CD4-positive, alpha-beta T cell treated with Interleukin-17A for 4 hours (primary cell): ENCODE measurements at places on chromosomes 3 and 15.

- no peak for DNase-seq
These were observed 13.2 kb downstream of the KIF7 start for GRCh38 chr15:89642106-89642505.

DNA sequence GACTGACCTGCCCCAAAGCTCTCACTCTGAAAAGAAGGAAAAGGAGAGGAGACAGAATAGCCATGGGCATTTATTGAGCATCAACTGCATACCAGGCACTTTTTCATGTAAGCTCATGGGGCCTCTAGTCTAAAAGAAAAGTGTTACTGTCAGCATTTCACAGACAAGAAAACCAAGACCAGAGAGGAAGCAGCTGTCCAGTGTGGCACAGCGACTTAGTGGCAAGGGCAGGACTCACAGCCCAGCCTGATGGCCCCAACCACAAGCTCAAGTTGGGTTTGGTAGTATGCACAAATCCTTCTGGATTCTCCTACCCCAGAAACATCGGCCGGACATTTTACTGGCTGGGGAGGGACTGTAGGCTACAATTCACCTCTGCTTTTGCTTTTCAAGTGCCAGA lies 5.8 kb downstream of the EFCC1 start:
- no peak for DNase-seq

- DNase-seq: no peak
These were observed 287.6 kb upstream of the ICE2 start for GRCh38 chr15:60766391-60767128.

GRCh38 chr3:113070681-113071113 lies 79.9 kb downstream of the GTPBP8 start:
- DNase-seq: no peak

GRCh38 chr15:64051407-64052259 lies 5.3 kb upstream of the DAPK2 start:
- no peak for DNase-seq

DNA sequence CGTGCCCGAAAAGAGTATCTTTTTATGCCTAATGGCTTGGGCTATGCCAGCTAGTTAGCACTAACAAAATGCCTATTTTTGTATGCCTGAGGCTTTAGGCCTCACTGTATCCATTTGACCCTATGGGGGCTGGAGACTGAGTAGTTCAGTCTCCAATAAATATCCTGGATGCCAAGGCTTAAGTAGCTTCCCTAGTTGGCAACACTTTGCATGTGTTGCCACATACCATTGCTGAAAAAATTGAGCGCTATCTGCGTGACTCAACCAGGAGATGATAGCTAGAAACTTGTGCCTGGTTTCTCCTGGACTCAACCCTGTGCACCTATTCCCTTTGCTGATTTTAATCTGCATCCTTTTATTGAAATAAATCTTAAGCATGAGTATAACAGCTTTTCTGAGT lies 58.4 kb upstream of the ATP2C1 start:
- no peak for DNase-seq

DNA sequence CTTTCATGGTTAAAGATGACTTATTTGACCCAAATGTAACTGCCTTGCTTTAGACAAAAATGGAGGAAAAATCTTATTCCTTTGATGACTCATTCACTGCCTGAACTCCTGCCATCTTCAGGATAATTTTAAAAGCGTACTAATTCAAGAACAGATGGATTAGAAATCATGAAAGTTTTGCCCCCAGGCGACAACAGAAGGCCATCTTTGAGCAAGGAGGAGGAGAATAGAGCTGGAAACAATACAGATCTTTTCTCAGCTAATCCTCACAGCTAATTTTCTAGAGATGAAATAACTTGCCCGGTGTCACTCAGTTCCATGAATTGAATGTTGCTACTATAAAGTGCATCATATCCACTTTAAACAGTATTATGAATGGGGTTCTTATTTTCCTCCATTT lies 324.7 kb upstream of the RARB start:
- DNase-seq: no peak

GRCh38 chr3:100992231-100993012 lies 799 bp downstream of the ABI3BP start:
- DNase-seq: no peak

GRCh38 chr3:148758303-148758884 lies 60.7 kb downstream of the AGTR1 start:
- DNase-seq: no peak

GRCh38 chr3:194772241-194773000 lies 86.7 kb downstream of the FAM43A start:
- no peak for DNase-seq

DNA sequence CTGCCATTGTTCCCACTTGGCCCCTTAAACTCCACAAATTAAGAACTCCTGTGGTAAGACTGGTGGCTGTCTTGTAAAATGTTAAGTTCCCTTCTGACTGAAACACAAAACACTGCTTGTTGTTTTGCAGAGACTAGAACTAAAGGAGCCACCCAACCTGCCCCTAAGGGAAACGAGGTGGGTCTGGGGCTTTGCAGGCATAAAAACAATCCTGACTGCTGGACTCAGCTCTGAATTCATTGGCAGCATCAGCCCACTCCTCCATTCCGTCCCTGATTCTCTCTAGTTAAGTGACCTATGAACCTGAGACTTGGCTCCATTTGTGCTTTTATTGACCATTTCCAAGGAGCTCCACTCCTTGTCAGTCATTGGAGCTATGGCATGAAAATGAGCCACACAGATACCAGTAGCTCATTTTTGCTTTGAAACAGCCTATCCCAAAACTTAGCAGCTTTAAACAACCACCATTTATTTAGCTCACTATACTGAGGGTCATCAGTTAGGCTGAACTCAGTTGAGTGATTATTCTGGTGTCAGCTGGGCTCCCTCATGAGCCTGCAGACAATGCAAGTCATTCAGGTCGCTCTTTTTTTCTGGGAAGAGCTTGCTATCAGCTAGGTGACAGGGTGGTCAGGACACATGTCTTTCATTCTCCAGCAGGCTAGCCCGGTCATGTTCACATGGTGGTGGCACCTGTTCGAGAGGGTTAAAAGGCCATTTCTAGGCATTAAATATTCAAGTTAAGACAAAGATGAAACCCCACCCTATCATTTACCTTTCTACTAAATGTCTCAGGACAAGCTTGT lies 175.1 kb upstream of the CTNNB1 start:
- no peak for DNase-seq

GRCh38 chr15:62503451-62503850 lies 338.4 kb upstream of the C2CD4B start:
- DNase-seq: no peak

DNA sequence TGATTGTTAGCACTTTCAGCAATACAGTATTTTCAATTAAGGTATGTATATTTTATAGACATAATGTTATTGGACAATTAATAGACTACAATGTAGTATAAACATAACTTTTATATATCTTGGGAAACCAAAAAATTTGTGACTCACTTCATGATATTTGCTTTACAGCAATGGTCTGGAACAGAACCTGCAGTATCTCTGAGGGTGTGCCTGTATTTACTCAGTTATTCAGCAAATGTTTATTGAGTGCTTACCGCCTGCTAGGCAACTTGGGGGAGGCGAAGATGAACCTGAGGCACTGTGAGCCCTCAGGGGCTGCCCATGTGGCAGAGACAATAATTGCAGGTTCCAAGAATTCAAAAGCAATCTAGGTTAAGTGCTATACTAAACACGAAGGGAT lies 144.8 kb downstream of the GABRB3 start:
- DNase-seq: no peak

GRCh38 chr3:186628756-186629155 lies 11.4 kb upstream of the FETUB start:
- DNase-seq: no peak

DNA sequence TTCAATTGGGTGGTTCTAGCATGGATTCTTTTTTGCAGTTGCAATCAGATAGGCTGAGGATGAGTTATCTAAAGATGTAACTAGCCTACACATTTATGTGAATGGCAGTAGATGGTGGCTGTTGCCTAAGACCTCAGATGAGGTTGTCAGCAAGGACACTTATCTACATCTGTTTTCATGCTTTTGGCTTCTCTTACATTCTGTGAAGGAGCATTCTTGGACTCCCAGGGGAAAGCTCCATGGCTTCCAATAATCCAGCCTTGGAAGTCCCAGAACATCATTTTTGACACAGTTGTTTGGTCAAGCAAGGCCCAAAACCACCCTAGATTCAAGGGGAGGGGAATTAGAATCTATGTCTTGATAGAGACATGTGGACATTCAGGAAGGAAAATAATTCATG lies 332.2 kb upstream of the RBMS3 start:
- no peak for DNase-seq

DNA sequence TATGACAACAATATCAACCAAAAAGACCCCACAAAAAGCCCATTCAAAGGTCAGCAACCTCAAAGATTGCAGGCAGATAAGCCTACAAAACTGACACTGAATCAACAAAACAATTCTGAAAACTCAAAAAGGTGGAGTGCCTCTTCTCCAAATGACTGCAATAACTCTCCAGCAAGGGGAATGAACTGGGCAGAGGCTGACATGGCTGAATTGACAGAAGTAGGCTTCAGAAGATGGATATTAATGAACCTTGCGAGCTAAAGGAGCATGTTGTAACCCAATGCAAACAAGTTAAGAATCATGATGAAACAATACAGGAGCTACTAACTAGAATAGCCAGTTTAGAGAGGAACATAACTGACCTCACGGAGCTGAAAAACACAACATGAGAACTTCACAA lies 20.4 kb upstream of the SLC25A38 start:
- DNase-seq: no peak

DNA sequence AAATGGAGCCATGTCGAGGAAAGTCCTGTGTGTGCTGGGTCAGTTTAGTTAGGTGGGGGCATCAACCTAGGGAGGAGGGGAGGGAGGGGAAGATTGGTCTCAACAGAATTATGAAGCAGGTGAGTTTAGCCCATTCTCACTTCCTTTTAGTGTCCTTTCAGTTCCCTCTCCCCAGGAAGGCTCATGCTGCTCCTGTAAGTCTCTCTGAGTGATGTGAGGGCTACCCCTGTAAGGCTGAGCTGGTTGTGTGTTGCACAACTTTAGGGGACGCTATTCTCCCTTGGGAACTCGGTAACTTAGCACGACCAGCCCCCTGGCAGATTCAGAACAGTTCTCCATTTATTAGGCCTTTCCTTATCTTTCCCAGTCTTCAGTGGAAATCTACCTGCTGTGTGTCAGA lies 21.2 kb downstream of the IL5RA start:
- DNase-seq: no peak

DNA sequence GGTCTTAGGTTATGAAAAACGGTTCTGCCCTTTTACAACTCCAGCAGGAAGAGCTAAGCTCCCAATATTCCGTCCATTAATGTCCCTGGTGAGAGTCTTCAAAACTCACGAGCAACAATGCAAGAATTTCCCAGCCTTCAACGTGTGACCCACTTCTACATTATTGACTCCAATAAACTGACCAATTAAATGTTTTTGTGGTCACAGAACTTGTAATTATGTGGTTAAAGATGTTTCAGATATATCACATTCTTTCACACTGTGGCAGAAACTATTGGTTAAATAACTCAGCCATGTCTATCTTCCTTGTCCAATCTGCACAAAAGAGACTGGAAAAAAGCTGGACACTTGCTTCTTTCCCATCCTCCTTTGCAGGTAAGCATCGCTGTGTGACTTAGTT lies 286.6 kb upstream of the ADAMTS9 start:
- DNase-seq: no peak

DNA sequence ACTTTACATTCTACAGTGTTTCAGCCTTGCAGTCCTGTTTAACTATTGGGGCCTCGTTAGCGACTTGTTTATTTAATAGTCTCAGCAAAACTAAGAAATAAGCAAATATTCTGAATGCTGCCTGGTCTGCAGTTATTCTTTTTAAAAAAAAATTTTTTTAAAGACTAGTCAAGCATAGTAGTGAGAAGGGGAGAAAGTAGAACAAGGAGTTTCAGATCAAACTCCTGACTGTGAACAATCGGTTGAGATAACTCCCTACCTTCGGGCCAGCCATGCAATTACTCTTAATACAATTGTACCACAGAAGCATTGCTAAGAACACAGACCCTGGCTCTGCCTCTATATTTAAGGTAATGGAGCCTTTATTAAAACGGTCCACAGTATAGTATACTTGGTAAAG lies 5.8 kb upstream of the DUT start:
- no peak for DNase-seq

DNA sequence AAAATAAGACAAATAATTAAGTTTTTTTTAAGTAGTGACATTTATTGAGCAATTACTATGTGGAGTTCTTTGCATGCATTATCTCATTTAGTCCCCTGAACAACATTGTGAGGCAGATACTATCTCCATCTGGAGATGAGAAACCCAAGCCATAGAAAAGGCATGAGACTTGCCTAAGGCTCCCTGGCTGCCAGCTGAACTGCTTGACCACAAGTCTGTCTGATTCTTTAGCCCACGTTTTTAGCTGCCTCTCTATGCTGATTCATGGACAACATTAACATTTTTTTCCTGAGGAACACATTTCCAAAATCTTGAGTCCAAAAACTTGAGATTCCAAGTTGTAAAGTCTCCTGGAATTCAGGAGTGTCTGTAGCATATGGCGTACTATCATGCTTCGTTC lies 263.6 kb upstream of the GOLGA6L4 start:
- no peak for DNase-seq

DNA sequence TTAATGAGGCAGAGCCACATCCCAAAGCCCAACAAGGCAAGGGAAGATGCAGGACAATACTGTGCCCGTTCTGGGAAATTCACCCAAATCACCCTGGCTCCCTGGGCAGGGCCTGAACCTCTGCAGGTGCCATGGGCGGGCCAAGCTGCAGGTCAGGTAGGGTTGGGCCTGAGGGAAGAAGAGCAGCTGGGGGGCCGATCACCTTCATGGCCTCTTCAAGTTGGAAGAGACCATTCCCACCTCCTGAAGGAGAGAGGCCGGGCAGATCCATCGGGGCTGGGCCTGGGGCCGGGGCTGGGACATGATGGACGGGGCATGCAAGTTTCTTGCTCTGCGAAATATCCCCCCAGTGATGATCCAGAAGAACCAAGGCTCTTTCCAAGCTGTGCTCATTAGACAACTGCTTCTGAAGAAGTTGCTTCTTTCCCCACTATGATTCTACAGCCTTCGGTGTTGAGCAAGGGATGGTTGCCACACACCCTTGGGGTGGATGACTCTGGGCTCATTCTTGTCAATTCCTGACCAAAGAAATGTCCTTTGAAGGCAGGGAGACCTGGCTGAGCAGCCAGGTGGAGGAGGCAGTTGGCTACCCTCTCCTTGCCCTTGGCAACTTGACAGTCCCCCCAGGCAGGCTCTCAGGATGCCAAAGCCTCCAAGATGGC lies 38.2 kb downstream of the KLHL25 start:
- peak; percentile 1 for DNase-seq

- DNase-seq: no peak
These were observed 40.0 kb upstream of the BHLHE40 start for GRCh38 chr3:4939276-4939675.

- DNase-seq: no peak
These were observed 101.3 kb downstream of the DPH6 start for GRCh38 chr15:35444557-35445204.

DNA sequence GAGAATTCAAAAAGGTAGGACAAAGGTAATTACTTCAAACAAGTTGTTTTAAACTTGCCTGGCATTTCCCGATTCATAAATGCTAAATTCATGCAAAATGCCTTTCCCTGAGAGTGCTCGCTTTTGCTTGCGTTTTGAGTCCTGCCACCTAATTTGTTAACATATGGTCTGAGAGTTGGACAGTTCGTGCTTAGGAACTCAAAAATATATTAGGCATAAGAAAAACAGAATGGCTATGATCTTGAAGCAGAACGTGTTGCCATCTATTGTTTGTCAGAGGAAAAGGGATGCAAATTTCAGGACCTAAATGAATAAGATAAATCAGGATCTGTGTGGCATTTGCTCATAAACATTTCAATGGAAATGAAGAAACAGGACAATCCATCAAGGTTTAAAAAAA lies 195.8 kb downstream of the ZMAT3 start:
- no peak for DNase-seq
